ENCODE measurements at places on chromosomes 1 and 21.

DNA sequence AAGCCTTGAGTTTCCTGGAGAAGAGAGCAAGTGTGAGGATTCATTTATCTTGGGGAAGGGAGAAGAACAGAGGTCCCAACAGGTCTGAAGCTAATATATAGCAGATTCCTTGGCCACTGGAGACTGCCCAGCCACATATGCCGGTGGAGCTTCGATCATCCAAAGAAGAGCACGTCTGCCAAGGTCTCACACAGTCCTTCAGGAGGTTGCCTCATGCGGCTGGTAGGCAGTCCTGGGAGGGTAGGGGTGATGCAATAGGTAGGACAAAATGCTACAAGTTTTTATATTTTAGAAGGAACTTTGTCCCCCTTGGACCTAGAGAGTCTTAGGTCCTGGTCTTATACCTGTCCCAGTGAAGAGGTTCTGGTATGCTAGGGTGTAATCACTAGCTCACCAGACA, 582.5 kb downstream of the DPYD start:
- no peaks in the 10 kb centered on the region for H3K36me3 ChIP-seq
- no peaks in the 10 kb centered on the region for H3K4me1 ChIP-seq
- no peak overlapping the region for H3K4me3 ChIP-seq
- H3K27me3 ChIP-seq = no peaks in the 10 kb centered on the region

DNA sequence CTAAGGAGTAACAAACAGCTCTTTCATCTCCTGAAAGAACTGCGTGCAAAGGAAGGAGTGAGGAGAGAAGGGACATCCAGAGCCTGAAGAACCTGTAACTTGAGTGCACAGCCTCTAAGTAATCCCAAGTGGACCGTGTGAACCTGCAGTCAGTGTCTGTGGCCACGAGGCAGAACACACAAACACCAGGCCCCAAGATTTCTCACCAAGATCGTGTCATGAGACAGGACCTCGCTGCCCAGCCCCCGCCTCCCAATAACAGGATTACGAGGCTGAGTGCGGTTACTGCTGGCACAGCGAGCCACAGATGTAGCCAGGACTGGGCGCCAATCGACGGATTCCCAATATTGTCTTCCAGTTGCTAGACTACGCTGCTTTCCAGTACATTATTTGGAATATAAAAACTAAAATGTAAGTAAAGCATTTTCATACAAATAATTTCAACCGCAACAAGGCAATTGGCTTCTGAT, 101.3 kb upstream of the SLC25A33 start:
- no peak for DNase-seq
- H3K27ac ChIP-seq = no peak overlapping the region
- peaks cover 18% of the 10 kb centered on the region for H3K27me3 ChIP-seq

DNA sequence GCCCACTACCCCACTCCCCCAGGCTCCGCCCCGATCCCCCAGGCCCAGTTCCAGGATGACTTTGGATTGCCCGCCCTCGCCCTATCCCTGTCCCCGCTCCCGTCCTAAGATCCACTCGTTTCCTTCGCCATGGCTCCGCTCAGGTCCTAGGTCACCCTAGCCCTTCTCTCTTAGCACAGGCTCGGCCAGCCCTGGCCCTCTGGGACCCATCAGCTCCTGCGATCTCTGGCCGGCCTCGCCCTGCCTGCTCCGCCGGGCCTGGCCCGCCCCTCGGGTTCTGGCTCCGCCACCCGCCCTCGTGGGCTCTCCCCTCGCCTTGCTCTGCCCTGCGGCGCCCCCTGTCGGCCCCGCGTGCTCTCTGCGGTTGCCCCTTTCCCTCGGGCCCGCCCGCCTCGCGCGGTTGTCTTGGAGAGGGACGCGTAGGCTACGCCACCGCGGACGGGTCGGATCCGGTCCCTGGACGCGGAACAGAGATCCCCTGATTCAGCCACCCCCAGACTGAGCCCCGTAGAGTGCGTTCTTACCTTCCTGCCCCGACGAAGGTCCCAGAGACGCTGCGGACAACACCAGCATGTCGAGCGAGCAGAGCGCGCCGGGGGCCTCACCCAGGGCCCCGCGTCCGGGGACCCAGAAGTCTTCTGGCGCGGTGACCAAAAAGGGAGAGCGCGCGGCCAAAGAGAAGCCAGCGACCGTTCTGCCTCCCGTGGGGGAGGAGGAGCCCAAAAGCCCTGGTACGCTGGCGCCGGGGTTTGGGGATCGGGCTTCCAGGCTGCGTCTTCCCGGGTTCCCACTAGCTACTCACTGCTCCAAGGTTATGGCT, at the start of gene LRRC71:
TSS of gene LRRC71 (plus strand) at position 400 of the 820 bp plus-strand sequence. CDS start at position 572, 172 bp downstream.
- H3K27ac ChIP-seq = no peak within 1 kb of the TSS
- H3K4me3 ChIP-seq = no peak within 1 kb of the TSS
- no peaks in the 10 kb centered on the region for H3K36me3 ChIP-seq
- peaks cover 4% of the 10 kb centered on the region for H3K4me1 ChIP-seq

- no peaks in the 10 kb centered on the region for H3K4me1 ChIP-seq
- no peak overlapping the region for H3K4me3 ChIP-seq
- no peaks in the 10 kb centered on the region for H3K36me3 ChIP-seq
- H3K27ac ChIP-seq = no peak overlapping the region
These were observed 169.0 kb downstream of the VAV3 start for GRCh38 chr1:107795994-107796393.
